ENCODE measurements at places on chromosomes 12 and 14. TPM values are rescaled to one million over a fixed set of nuclear protein-coding genes. Genes with fewer than 3 reads are reported as not detected.

The ADCY6 gene
- 48.3 TPM for total RNA-seq

The OAS3 gene
- total RNA-seq, result 16.2 TPM

The VWF gene
- 0.88 TPM for total RNA-seq

The ZBTB1 gene
- total RNA-seq, result 57.2 TPM

The ADAMTS20 gene
- total RNA-seq, result 1.0 TPM

The NANOG gene
- total RNA-seq, result not detected

The HSPA2 gene
- total RNA-seq, result 11.0 TPM

The DAO gene
- total RNA-seq, result not detected

The DYNC1H1 gene
- total RNA-seq, result 1,268 TPM

The SERPINA4 gene
- not detected for total RNA-seq

The USP44 gene
- total RNA-seq, result 1.3 TPM

The BAG5 gene
- total RNA-seq, result 61.5 TPM

The B4GALNT3 gene
- 8.0 TPM for total RNA-seq

DNA sequence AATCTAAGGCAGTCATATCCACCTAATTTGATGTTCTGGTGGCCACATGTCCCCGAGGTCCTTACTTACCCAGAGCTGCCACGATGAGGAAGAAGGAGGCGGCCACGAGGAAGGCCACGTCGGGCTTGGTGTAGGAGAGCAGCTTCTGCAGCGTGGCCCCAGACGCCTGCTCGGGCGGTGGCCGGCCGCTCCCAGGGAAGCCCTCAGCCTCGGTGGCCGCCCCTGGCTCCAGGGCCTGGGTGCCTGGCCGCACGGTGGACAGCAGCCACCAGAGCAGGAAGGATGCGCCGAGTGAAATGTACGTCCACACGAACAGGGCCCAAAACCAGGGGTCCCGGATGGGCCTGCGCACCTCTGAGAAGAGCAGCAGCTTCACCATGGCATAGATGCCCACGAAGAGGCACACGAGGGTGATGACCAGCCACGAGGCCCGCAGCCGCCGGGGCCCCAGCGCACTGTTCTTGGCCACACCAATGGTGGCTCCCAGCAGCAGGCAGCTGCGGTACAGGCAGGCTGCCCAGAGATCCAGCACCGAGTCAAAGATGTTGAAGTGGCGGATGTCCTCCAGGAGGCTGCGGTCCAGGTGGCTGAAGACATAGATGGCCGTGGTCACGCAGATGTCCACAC is 6.6 kb downstream of the ABCB9 start:
- no peak for DNase-seq

DNA sequence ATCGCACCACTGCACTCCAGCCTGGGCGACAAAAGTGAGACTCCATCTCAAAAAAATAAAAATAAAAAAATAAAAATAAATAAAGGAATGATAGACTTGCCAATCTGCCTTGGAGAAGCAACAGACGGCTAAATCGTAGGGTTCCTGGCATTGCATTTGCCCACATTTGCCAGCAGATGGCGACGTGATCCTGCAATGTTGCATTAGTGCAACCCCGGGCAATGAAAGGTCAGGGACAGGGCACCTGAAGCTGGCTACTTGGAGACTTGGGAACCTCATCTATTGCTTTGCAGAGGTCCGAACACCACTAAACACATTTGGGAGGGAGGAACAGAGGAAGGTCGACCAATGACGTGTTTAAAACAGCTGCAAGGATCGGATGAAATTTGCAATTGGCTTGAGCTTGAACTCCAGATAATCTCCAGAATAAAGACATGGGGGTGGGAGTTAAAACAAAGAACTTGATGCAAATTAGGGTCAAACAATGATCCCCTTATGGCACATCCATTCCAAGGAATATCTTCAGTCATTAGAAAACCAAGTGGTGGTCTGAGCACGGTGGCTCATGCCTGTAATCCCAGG is 34.6 kb downstream of the SPRING1 start:
- DNase-seq, result peak; percentile 62

DNA sequence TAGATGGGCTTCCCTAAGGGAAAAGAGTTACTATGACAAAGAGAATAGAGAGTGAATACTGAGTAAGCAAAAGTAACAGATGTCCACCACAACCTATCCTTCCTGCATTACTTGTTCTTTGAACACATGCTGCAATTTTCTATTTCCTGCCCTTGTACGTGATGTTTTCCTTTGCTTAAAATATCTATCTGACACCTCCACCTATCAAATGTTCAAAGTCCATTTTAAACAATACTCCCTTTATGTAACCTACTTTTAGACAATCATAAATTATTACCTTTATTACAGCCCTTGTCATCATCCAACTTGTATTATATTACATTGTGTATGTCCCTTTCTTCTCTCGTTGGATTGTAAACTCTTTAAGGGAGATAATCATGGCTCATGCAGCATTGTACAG is 147.2 kb upstream of the DYRK2 start:
- DNase-seq, result no peak

DNA sequence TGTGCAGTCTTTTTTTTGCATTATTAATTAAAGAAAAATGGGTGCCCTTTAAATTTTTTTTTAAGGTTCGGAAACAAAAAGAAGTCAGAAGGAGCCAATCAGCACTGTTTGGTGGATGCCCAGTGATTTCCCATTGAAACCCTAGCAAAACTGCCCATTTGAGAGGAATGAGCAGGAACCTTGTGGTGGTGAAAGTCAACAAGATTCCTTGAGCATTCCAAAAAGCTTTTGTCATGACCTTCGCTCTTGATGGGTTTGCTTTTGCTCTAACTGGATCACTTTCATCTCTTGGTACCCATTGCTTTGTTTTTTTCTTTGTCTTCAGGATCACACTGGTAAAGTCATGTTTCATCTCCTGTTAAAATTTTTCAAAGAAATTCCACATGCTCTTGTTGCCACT is 54.1 kb downstream of the ADIPOR2 start:
- no peak for DNase-seq

GRCh38 chr12:19045426-19045825 is 84.1 kb upstream of the PLEKHA5 start:
- DNase-seq, result no peak

DNA sequence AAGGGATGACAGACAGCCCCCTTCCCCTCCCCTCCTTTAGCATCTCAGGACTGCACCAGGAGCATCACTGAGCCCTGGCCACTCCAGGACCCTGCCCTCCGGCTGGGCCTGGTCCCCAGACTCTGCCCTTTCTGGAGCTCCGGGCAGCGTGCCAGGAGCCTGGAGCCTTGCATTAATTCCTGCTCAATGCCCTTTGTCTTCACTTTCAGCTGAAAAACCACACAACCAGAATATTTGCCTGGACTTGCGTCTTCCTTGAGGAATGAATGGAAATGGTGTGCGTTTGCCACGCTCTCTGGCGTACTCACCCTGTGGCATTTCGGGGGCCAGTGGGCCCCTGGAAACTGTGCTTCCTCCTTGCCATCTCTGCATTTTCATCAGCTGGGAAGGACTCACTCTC is 8.5 kb upstream of the RFLNA start:
- DNase-seq, result no peak

DNA sequence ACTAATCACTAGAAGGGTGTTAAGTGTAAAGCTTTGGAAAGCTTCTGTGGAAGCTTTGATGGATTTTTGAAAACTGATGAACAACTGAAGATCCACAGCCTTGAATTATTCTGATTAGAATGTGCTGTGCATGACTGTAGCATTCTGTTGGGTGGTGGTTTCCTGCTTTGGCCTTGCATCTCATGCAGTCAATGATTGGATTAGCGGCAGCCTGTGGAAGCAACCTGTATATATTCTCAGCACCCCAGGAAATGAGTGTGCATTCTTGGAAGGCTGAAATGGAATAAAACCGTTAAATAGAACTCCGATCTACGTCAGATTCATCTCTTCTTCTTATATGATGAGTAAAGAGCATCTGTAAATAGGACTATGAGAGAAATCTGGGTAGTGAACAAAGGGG is 120.2 kb downstream of the SLC16A7 start:
- no peak for DNase-seq

DNA sequence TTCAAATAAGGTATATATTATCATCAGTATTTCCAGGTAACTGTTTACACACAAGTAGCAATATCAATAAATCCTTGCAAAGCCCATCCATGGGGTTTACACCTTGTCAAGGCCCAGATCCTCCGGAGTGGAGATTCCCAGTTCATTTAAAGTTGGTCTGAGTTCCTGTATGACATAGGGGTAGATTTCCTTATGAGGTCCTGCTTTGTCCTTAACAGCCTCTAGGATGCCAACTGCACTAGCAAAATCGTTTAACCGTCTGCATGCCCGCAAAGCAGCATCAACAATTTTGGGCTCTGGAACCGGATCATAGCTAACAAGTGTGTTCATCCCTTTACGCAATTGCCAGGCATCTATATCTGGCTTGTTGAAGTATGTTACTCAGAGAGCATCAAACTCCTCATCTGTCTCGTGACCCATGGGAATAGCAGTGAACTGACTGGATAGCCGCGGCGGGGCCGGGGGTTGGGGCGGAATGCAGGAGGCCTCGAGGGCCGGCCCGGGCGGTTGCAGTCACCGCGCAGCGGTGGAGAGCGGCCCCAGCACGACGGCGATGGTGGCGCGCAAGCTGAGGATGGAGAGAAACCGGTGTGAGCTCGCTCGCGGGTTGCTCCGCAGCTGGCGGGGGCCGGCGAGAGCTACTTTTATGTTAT is 30.6 kb upstream of the FBXO34 start:
- no peak for DNase-seq

GRCh38 chr14:76768671-76769500 is 7.6 kb downstream of the VASH1 start:
- no peak for DNase-seq

GRCh38 chr14:54267172-54267571 is 129.6 kb upstream of the CDKN3 start:
- DNase-seq, result peak; percentile 44

- DNase-seq, result no peak
Measured at GRCh38 chr12:116892349-116893140, 11.3 kb upstream of the HRK start.

DNA sequence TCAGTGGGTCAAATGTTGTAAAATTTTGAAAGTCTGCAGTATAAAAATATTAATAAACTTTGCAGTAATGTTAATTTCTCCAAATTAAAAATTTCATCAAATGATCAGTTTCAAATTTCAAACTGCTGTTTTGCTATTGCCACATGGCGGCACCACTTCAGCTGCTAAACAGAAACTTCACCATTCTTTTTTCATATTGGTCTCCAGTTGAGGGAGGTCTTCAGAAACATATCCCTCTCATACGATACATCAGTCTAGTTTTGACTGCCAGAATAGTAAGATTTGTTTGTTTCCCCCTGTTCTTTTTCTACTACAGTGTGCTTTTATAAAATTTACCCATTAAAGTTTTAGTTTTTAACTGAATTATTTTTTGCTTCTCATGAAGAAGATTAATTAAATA is 4.2 kb upstream of the TRHDE start:
- no peak for DNase-seq

GRCh38 chr14:54317391-54317790 is 79.4 kb upstream of the CDKN3 start:
- DNase-seq, result no peak

GRCh38 chr12:4287325-4288211 is 14.0 kb downstream of the CCND2 start:
- DNase-seq, result no peak

DNA sequence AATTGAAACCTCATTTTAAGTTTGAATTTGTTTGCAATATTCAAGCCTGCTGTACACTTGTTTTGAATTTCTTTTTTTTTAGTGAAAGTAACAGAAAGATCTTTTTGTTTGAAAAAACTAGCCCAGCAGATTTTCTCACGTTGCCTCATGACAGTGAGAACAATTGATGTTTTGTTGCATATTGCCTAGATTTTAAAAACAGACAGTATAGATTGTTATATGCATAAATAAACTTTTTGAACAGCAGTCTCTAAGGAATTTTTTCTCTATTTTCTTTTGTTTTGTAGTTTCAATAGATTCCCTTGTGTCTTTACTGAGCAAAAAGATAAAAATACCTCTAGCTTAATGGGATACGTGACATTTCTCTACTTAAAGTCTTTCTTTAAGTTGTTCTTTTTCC is 15.4 kb downstream of the OR6C6 start:
- DNase-seq, result no peak

GRCh38 chr12:1877169-1877878 is 41.1 kb downstream of the CACNA2D4 start:
- DNase-seq, result no peak

GRCh38 chr12:68007033-68007432 is 17.8 kb downstream of the IFNG-AS1 start:
- no peak for DNase-seq

- DNase-seq, result no peak
Measured at GRCh38 chr14:64656986-64657385, 47.2 kb upstream of the PLEKHG3 start.

- no peak for DNase-seq
Measured at GRCh38 chr12:26845057-26845666, 12.2 kb upstream of the ITPR2 start.

- no peak for DNase-seq
Measured at GRCh38 chr12:12874029-12874428, 17.3 kb upstream of the GPRC5A start.

GRCh38 chr12:57521525-57522010 is 1.1 kb upstream of the MBD6 start:
- DNase-seq, result no peak

DNA sequence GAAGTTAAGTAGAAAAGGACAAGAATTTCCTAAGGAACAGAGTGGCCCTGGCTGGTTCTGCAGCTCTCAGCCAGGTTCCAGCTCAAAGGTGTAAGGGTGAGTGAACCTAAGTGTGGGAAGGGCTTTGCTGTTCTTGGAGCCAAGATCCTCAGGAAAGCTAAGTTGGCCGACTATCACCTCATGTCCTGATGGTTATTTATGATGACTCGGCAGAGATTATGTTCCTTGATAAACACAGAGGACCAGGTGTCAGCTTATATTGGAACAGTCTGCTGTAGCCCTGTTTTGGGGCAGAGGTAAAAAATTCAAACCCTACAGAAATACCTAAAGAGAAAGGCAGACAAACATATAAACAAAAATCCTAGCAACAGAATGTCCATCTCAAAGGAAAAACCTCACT is 128.5 kb downstream of the TBX3 start:
- no peak for DNase-seq

GRCh38 chr12:121288986-121289385 is 7.5 kb downstream of the CAMKK2 start:
- no peak for DNase-seq

DNA sequence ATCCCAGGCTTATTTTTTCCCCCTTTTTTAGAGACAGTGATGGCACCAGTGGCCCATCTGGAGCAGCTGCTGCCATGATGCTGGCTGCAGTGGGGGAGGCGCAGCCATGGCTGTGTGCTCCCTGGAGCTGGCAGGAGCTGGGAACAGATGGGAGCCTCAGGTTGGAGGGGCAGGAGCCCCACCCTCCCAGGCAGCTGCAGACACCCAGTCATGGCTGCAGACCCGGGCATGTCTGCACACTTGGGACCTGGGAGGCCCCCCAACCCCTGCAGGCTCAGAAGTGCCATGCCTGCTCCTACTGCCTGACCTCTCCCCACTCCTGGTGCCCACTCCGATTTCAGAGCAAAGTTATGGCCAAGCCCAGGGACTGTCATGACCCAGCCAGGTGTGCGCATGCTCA is 25.1 kb downstream of the CDKL1 start:
- no peak for DNase-seq

GRCh38 chr12:2341871-2342270 is 289.1 kb downstream of the CACNA1C start:
- DNase-seq, result no peak

- DNase-seq, result no peak
Measured at GRCh38 chr14:60002819-60003492, 83.0 kb downstream of the LRRC9 start.

Measured in PC-9 (cell line).